Psoas muscle (tissue), 8 donors: ENCODE measurements at places on chromosomes 5 and 9. TPM values are rescaled to one million over a fixed set of nuclear protein-coding genes. Genes with fewer than 3 reads are reported as not detected.

Gene GMCL2
- total RNA-seq: not detected

DNA sequence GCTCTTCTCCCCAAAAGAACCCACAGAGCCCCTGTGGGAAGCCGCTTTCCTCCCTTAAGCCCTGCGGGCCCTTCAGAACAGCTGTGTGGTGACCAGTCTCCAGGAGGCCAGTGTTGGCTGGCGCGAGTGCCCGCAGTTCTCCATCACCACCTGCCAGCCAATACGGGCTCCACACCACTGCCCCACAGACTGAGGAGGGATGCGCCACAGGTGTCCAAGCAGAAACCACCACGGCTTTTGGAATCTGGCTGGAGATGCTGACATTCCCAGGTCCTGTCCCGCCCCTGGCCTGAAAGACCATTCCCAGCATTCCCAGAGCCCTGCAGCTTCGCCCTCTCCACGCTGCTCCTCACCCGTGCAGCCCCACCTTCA is 12.8 kb downstream of the CCNI2 start:
- peak; percentile 43 for DNase-seq

Gene PPP2R2B
- not detected for total RNA-seq

DNA sequence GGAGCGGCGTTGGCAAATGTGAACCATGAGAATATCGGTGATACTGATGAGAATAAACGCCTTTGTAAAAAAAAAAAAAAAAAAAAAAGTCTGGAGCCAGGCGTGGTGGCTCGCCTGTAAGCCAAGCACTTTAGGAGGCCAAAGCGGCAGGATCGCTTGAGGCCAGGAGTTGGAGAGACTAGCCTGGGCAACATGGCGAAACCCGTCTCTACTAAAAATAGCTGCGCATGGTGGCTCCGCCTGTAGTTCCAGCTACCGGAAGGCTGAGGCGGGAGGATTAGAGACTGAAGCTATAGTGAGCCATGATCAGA is 425 bp upstream of the NFX1 start:
- DNase-seq: no peak

DNA sequence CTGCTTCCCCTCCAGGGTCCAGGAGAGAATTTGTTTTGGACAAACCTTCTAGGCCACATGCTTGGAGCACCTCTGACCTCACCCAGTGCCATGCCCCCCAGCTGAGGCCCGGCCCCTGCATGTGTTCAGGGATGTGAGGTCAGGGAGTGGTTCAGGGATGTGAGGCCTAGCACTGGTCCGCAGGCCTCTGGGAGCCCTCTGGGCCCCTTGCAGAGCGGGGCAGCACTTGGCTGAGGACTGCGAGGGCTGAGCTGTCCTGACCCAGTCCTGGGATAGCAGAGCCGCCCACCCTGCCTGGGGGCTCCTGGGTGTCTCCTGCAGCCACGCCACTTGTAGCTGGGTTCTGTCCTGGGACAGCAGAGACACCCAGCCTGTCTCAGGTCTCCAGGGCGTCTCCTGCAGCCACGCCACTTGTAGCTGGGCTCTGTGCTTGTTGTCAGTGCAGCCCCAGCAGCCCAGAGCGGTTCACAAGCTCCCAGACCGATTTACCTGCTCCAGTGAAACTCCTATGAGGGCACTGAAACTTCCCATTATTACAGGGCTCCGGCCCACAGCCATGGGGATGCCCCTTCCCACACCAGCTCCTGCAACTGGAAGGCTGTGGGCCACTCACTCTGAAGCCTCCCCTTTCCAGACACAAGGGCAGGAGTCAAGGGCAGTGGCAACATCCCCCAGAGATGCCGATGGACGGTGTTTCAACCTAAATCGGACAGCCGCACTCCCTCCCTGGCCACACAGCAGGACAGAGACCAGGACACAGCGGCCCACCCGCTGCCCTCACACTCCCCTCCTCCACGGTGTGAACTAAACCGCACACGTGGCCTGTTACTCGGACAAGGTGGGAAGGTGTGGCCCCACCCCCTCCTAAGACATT is 5.4 kb upstream of the CEP72 start:
- DNase-seq: no peak

DNA sequence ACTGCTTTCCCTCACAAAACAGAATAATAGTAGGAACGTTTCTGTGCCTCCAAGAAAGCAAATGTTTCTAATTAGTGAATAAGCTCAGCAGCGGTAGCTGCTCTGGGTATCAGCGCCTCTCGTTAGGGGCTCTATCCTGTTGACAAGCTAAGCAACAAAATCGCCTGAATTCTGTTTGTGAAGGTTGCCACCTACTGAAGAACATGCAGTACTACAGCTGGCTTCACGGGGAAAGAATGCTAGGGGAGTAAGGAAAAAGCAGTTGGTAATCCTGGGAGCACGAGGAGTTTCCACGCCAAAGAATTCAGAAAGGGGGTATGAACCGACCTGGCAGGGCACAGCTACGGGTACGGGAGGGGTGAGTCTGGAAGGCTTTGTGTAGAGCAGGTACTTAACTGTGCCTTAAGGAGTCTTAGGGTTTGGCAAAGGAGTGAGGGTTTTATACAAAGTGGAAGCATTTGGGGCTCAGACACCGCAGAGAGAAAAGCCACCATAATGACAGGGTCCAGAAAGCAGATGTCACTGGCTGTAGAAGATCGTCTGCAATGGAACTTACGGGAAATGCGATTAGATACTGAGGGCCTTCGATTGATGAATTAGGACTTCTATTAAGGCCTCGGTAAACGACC is 171.7 kb downstream of the TTC39B start:
- peak; percentile 19 for DNase-seq

DNA sequence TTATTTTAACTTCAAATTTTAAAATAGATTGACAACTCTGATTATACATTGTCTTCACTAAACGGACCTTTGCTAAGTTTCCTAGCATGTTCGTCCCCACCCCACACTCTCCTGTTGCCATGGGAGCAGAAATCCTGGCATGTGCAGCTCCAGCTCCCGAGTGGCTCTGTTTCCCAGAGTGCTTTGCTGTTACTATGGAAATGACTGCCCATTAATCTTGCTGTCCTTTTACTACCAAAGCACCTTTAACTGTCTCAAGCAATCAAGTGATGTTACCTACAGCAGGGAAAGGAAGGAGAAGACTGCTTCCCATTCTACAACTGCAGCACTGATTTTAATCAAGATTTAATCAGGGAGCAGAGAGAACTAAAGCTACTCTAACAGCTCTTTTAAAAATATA is 212.0 kb upstream of the KIF2A start:
- DNase-seq: no peak

Gene CDH9
- total RNA-seq: not detected

DNA sequence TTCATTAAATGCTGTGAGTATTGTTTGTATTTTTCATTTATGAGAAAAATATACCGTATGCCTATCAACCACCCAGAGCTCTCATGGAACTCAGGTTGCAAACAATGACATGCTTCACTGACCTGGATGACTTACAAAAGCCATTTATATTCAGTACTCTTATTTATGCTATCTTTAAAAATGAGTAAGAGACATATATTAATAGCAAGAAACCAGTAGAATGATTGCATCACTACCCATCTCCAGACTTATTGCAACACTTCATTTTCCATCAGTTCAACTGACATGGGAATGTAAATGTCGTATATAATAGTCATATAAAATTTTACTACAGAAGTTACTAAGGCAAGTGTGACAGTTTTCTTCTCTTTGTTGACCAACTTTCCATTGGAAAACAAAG is 69.1 kb downstream of the OTP start:
- no peak for DNase-seq

Gene CCDC192
- total RNA-seq: 1.2 TPM

Gene FOXD4L5
- 0.20 TPM for total RNA-seq

- DNase-seq: no peak
Observed at GRCh38 chr9:129640086-129640870, 1.7 kb downstream of the ASB6 start.

GRCh38 chr5:132491368-132492364 is 1.1 kb upstream of the IRF1 start:
- DNase-seq: no peak

DNA sequence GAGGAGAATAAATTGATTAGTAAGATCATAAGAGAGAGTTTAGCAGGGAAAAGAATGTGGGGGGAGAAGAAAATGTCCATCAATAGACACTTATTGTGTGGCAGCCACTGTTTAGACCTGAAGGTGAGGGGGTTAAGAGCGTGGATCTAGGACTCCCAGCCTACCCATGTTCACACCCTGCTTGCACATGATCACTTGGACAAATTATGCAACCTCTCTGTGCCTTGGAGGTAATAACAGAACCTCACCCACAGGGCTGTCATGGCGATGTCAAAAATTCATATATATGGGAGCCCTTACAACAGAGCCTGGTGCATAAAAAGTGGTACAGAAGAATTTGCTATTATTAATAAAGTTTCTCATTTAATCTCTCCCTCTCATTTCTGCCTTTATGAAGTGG is 86.0 kb upstream of the EQTN start:
- no peak for DNase-seq

Gene SCAI
- total RNA-seq: 5.2 TPM

Gene ENC1
- 2.4 TPM for total RNA-seq

- no peak for DNase-seq
Observed at GRCh38 chr9:20403346-20403745, 219.0 kb downstream of the MLLT3 start.

Gene SYK
- total RNA-seq: 2.8 TPM

Gene NXNL2
- total RNA-seq: not detected

GRCh38 chr5:95818181-95819147 is 4.1 kb downstream of the GLRX start:
- peak; percentile 58 for DNase-seq

Gene SMIM3
- total RNA-seq: 6.4 TPM

Gene SLC46A2
- not detected for total RNA-seq

Gene TMEM215
- not detected for total RNA-seq

- no peak for DNase-seq
Observed at GRCh38 chr5:93158841-93159240, 422.2 kb downstream of the NR2F1-AS1 start.

Gene BRINP1
- 0.20 TPM for total RNA-seq

Gene NAIP
- total RNA-seq: 3.7 TPM

Gene GABRA6
- not detected for total RNA-seq
